Mesothelial cell of epicardium (in vitro differentiated cells): ENCODE measurements at places on chromosomes 5 and 9.

GRCh38 chr5:66882606-66883227 is 286.5 kb downstream of the MAST4 start:
- no peak for DNase-seq

DNA sequence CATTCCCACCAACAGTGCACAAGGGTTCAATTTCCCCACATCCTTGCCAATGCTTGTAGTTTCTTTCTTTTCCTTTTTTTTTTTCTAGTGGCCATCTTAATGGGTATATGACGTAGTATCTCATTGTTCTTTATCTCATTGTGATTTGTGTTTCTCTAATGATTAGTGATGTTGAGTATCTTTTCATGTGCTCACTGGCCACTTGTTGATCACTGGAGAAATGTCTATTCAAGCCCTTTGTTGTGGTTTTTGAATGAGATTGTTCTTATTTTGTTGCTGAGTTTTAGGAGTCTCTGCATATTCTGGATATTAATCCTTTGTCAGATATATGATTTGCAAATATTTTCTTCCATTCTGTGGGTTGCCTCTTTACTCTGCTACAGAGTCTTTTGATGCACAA is 1.6 kb upstream of the TMED9 start:
- DNase-seq, result no peak

- no peak for DNase-seq
These were observed 146.9 kb upstream of the FBN2 start for GRCh38 chr5:128684961-128685360.

DNA sequence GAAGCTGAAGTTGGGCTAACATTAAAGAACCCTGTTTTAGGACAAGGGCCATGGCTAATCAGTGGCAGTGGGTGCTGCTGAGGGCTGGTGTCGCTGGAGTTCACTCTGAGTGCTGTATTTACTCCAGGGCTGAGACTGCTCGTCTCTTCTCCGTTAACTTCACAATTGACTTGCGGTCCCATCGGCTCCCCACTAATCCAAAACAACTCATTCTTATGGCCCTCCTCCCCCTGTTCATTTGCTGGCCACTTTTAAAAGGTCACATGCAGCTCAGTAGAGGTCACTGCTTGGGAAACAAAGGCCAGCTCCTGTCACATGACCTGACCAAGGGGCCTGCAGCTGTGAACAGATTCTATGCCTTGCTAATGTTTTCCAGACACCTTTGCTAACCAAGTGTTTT is 38.4 kb downstream of the PTCH1 start:
- DNase-seq, result no peak

- no peak for DNase-seq
These were observed 133.4 kb upstream of the PAPPA start for GRCh38 chr9:116020146-116020545.

- no peak for DNase-seq
These were observed 337.7 kb upstream of the KLF4 start for GRCh38 chr9:107827304-107827703.

DNA sequence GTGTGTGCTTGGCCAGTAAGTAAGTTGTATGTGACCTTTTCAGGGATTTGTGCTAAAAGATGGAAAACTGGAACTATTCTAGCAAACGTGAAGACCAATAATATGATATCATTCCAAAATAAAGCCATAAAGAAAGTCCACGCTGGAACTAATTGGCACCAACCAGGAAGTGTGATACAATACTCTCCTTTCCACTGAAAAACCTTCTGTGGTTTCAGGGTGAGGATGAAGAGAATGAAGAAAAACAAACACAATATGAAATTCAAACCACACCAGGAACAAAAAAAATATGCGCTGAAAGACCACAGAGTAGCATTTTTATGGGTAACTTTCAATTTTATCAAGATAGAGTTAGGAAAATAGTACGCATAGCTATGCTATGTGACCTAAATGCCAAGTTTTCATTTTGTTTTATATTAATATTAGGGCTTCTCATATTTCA is 105.8 kb downstream of the EFNA5 start:
- no peak for DNase-seq

DNA sequence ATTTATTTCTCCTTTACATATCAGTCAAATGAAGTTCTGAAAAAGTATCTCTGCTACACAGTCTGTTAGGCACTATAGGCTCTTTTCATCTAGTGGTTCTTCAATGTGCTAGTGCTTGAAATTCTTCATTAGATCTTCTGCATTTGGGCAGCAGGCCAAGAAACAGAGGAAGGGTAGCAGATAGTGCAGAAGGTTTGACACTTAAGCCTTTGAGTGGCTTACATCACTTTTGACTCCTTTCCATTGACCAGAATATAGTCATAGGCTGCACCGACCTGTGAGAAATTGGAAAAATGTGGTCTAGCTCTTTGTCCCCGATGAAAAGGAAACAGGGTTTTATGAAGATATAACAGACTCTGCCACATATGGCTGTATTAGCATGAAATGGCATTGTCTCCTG is 459.5 kb upstream of the PTGER4 start:
- DNase-seq, result no peak

DNA sequence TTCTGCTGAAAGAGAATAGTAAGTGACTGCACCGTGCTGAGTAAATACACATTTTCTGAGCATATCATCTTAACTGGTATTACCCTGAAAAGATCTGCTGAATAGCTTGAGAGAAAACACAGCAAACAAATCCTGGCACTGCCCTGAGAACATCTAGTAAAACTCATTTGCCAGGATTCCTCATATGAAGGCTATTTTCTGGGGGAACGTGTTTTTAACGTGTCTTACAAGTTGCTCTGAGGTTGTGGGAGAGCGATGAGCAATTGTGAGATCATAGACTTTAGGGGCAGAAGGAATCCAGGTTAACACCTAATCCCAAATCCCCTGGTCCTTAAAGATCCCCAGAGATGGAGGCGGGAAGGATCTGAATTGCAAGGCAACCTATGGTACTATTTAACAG is 331.9 kb upstream of the RFX3 start:
- DNase-seq, result no peak

GRCh38 chr5:43409809-43410271 is 2.4 kb downstream of the CCL28 start:
- no peak for DNase-seq
